Sigmoid colon (tissue), 7 donors: ENCODE measurements at places on chromosomes 1 and 21. TPM values are rescaled to one million over a fixed set of nuclear protein-coding genes. Genes with fewer than 3 reads are reported as not detected.

GRCh38 chr21:44065428-44065827 lies 41.8 kb upstream of the PWP2 start:
- H3K36me3 ChIP-seq = peaks cover 6% of the 10 kb centered on the region
- H3K27ac ChIP-seq = no peak overlapping the region
- peaks cover 2% of the 10 kb centered on the region for H3K4me1 ChIP-seq
- H3K27me3 ChIP-seq = no peaks in the 10 kb centered on the region
- no peak overlapping the region for H3K4me3 ChIP-seq

DNA sequence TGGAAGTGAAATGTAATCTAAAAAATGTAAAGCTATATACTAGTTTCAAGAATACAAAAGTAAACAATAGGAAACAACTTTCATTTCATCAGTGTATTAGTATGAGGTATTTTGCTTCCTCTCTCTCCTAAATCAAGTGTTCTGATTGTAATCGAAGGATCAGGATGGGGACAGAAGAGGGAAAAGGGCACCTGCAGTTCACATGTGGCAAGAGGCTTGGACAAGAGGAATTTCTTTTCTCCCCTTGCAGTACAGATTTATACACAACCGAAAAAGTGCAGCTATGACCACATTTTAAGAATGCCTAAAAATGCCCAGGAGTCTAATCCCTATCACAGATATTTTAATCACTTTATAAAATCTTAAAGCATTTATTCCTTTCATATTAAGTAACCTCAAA lies 63.7 kb downstream of the NRIP1 start:
- no peaks in the 10 kb centered on the region for H3K27me3 ChIP-seq
- no peak overlapping the region for H3K4me3 ChIP-seq
- no peak overlapping the region for H3K27ac ChIP-seq
- DNase-seq = no peak
- H3K36me3 ChIP-seq = no peaks in the 10 kb centered on the region

DNA sequence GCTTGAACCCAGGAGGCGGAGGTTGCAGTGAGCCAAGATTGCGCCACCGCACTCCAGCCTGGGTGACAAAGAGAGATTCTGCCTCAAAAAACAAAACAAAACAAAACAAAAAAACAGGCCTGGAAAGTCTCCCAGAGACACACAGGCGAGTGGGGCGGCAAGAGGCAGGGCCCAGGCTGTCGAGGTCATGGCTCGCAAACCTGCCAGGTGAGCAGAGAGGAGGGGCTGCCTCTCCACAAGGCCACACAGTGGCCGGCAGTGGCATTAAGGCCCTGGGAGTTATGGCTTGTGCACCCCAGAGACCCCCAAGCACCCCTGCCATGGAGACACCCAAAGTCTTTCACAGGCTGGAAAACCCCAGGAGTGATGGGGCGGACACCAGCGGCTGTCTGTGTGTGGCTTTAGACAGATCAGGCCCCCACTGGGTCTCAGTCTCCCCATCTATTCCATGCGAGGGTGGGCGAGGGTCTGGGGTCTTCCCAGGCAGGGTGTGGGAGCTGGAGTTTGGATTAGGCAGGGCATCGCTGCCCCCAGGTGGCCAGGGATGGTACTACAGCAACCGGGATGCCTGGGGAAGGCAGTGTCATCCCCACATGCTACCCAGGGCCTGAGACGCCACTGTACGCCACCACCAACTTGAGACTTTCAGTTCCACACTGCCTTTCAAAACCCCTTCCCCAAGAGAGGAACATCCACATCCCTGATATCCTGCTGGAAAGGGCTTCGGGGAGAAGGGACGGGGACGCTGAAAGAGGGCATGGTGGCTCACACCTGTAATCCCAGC lies 7.3 kb upstream of the CTRC start:
- no peak overlapping the region for H3K4me3 ChIP-seq
- no peaks in the 10 kb centered on the region for H3K27me3 ChIP-seq
- DNase-seq = no peak
- no peak overlapping the region for H3K27ac ChIP-seq
- H3K36me3 ChIP-seq = peaks cover 12% of the 10 kb centered on the region

The DCDC2B gene
- not detected for total RNA-seq

GRCh38 chr1:170791941-170792340 lies 128.0 kb downstream of the PRRX1 start:
- H3K36me3 ChIP-seq = no peaks in the 10 kb centered on the region
- H3K27ac ChIP-seq = no peak overlapping the region
- H3K4me1 ChIP-seq = no peaks in the 10 kb centered on the region
- no peaks in the 10 kb centered on the region for H3K27me3 ChIP-seq

DNA sequence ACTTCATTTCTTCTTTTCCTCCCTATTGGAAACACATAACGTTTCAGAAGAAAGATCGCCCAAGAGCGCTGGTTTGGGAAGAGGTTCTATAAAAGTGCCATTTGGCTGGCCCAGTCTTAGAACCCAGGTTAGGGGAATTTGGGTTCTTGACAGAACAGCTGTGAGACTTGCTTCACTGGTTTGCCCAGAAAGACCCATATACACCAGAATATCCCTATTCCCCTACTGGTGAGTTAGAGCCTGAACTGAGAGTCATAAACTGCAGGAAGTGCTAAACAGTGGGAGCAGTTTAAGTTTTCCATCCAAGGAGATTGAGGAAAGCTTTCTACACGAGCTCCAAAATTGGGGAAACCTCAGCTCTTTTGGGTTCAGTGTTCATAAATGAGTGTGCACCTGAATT lies 275.2 kb downstream of the VAV3 start:
- no peak for DNase-seq
- peak overlapping the region; percentile 53 for H3K27ac ChIP-seq
- H3K4me3 ChIP-seq = no peak overlapping the region
- peaks cover 30% of the 10 kb centered on the region for H3K4me1 ChIP-seq
